Activated CD4-positive, alpha-beta T cell treated with anti-CD3 and anti-CD28 coated beads, Interleukin-2, Interleukin-6, amounts not matched to agents 100 ng/mL and 50 ng/mL, durations not matched to agents 16 hours and 8 hours (primary cell): ENCODE measurements at places on chromosomes 6 and 20.
A peak's percentile ranks its signal among the peaks of the same experiment; 100 is the strongest.

DNA sequence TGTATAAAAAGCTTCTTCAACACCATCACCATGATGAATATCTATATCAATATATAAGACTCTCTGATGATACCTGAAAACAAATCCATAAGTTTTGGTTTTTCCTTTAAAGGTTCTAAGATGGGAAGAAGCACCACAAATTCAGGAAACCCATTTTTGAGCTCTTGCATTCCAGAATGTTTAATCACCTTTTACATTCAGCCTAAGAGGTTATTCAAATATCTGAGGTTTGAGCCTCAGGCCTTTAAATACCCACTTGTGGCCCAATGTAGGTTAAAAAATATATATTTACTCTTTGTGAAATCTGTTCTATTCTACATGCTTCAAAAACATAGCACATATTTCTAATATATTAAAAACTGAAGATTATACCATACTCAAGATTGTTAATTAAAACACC lies 17.6 kb downstream of the HDAC2 start:
- no peak for DNase-seq

GRCh38 chr20:2740702-2741101 lies 48.1 kb downstream of the EBF4 start:
- DNase-seq, result no peak

GRCh38 chr6:37092923-37093727 lies 76.8 kb upstream of the PIM1 start:
- peak; percentile 22 for DNase-seq

DNA sequence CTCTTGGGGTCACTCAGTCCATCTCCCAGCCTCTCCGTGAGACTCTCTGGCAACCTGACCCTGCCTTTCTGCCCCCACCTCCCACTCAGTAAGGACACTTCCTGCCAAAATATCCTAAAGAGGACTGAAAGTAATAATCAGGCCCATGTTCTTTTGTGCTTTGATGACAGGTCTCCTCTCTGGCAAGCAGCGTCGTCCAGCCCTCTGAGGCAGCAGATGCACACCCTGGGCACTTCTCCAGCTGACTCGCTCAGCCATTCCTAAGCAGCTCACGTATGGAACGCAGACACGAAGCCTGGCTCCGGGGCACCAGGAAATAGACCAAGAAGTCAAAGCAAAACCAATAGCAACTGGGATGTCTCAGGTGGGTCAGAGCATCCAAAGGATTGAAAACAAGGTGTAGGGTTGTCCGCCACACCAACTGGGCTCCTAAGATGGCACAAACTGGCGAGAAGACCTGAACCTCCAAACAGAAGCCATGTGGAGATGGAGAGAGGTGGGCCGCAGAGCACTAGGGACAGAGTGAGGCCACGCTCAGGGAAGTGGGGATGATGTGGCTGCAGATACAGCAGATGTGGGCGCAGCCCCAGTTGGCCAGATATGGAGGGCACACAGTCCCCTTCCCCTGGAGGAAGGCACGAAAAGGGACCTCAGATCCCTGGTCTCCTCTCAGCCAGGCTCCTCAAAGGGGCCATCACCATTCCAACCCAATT lies 99.3 kb downstream of the PRND start:
- DNase-seq, result no peak

GRCh38 chr20:36173451-36173933 lies 19.0 kb downstream of the EPB41L1 start:
- DNase-seq, result no peak

DNA sequence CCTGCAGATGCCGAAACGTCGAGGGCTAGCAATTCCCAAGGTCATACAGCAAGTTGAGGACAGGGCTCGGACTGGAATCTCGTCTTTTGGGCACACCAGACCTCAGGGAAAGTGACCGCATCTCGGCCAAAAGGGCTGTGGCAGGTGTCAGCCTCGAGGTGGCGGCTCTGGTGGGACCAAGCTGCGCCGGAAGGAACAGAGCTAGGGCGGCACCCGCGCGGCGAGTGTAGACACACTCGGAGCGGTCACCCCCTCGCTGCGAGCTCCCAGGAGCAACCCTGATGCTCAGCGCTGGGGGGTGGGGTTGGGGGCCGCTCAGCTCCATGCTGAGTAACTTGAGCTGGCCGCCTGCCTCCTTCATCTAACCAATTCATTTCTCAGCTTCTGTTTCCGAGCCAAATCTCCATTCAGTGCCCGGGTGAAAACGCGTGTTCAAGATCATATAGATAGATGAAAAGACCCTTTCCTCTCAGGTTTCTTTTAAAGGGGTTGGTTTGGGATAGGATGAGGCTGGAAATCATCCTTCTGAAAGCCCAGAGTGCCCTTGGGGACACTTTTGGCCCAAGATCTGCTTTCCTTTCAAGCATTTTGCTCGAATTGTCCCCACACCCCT lies 2.2 kb upstream of the TUBB2B start:
- DNase-seq, result peak; percentile 24

- DNase-seq, result no peak
These were observed 274.1 kb downstream of the HACE1 start for GRCh38 chr6:104585646-104586045.

GRCh38 chr6:137210903-137211302 lies 8.3 kb downstream of the IFNGR1 start:
- DNase-seq, result no peak

- DNase-seq, result peak; percentile 89
These were observed 54.8 kb upstream of the AKIRIN2 start for GRCh38 chr6:87756858-87757257.

GRCh38 chr6:119527231-119527578 lies 177.6 kb upstream of the MAN1A1 start:
- no peak for DNase-seq

GRCh38 chr20:53950578-53950977 lies 119.8 kb downstream of the BCAS1 start:
- no peak for DNase-seq

- DNase-seq, result no peak
These were observed 27.6 kb downstream of the PREX1 start for GRCh38 chr20:48800177-48800576.

GRCh38 chr6:168686029-168686738 lies 245.2 kb downstream of the SMOC2 start:
- no peak for DNase-seq

GRCh38 chr20:51062065-51062464 lies 39.2 kb upstream of the KCNG1 start:
- peak; percentile 73 for DNase-seq

DNA sequence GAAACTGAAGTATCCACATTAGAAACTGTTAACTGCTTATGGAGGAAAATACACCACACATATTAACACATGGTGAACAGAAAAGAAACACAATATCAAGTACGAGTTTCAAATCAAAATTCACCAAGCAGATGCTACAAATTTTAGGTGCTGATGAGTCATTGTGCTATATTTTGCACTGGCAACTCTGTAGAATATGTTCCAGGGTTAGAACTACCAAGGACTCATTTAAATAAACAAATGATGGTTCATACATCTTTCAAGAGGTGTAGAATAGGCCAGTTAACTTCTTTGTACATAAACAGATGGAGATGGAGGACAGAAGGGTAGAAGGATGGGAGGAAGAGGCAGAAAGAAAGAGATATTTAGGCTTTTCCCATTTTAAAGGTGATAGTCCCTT lies 184.9 kb downstream of the ARHGAP18 start:
- DNase-seq, result no peak

GRCh38 chr6:85135376-85136094 lies 314.3 kb upstream of the NT5E start:
- no peak for DNase-seq

DNA sequence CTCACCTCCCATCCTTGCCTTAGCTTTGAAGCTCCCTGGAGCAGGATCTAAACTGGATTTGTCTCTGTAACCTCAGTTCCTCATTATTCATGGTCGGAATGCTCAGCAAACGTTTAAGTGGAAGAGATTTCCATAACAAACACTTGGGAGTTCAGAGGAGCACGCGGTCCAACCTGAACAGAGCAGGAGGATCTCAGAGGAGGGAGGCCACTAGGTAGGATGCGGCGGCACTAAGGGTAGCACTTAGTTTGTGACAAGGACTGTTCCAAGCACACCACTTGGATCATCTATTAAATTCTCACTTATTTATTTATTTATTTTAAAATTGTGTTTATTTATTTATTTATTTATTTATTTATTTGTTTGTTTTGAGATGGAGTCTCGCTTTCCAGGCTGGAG lies 13.3 kb upstream of the CCN5 start:
- no peak for DNase-seq
